Nephron progenitor cell (in vitro differentiated cells): ENCODE measurements at places on chromosomes 7 and 10.

DNA sequence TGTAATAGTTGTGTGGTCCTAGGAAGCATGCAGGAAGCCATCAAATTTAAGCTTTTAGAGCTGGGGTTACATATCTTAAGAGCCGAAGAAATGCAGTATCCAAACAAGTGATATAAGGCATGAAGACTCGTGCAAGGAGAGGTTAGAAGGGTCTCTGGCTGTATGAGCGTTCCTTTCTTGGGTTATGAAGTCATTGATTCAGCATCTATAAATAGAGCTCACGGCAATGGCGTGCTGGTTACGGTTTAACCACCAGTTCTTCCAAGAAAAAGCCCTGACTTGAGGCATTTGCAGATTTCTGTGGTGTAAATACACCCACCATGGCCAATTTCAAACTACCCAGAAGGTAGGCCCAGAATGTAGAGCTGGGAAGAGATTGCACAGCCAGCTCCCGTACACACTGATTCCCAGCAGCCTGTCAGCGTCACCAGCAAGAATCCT lies 72.0 kb upstream of the KAT6B start:
- DNase-seq = no peak

DNA sequence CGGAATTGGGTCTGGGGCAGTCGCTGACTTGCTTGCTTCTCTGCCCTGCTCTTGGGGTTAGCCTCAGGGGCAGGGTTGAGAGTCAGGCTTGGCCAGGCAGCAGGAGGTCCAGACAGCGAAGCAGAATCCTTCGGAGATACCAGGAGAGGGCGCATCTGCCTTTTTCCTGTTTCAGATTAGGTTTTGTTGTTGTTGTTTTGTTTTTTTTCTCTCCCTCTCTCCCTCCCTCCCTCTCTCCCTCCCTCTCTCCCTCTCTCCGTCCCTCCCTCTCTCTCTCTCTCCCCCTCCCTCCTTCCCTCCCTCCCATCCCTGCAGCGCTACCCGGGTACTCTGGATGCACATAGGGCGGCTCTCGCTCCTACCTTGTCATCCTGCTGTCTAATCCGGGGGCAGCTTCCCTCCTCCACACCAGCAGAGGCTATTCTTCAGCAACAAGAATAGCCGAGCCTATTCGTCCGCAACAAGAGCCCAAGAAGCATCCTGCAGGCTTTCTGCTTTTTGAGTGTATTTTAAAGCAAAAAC lies 758 bp upstream of the OPTN start:
- peak; percentile 58 for DNase-seq

DNA sequence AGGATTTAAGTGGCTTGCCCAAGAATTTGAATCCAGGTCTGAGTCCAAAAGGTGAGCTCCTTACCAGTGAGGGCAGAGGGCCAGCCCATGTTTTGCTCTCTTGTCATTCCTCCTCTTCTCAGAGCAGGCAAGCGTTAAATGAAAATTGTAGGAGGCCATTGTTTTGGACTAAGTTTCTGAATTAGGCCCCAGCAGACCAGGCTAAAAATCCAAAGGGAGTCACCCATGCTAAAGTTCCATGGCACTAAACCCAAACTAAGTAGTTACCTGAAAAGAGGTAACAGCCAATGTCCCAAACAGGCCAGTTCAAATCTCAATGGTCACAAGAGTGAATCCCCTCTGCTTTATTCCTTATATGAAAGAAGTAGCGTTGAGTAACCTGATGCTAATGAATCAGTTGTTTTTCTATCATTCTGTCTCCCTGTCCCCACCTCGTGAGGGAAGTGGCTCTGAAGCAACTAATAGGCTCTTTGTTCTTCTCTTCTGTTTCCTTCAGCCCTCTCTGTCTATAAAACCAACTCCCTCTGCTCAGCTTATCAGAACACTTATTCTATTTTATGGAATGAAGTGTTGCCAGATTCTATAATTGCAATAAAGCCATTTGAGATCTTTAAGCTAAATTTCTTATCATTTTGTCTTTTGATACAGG lies 17.5 kb upstream of the CDH23 start:
- no peak for DNase-seq

DNA sequence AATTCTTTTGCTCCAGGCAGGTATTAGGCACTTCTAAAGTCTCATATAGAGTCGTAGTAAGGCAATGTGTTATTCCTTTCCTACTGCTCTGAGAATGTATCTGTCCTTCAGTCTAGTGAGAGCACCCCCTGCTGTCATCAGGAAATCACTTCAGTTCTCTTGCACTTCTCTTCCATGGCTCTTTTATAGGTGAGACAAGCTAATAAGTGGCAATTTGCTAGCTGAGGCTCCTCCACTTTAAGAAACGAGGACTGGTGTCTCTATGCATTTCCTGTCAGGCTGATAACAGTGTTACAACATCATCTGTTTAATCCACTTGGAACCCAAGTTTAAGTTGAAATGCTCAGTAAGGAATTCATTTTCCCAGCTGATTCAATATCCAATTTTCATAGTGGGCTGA lies 350.6 kb downstream of the TFEC start:
- peak; percentile 16 for DNase-seq

DNA sequence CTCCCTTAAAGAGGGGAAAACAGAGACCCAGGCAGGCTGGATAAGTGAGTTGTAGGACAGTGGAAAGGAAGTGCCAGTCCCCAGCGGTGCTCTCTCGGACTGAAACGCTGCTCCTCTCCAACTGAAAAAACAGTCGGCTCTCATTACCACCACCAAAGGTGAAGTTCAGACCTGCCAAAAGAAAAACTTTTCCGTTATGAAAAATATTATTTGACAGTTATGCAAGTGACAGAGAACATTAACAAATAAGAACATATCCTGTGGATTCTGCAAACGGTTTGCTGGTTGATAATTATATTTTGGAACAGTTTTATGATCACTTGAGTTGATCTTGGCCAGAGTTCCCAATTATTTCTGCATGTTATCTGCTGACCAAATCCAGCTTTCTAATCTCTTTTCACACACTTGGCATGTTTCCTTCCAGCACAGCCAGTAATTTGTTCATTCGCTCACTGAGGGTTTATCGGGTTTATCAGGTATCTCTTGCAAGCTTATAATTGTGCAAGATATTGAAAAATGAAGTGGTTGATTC lies 82.6 kb downstream of the PTPRE start:
- DNase-seq = no peak

GRCh38 chr10:79412516-79412915 lies 32.9 kb downstream of the ZCCHC24 start:
- DNase-seq = no peak

- no peak for DNase-seq
Observed at GRCh38 chr10:100038561-100039071, 28.9 kb upstream of the DNMBP start.

- DNase-seq = no peak
Observed at GRCh38 chr7:108203537-108203936, 73.4 kb upstream of the LAMB4 start.

DNA sequence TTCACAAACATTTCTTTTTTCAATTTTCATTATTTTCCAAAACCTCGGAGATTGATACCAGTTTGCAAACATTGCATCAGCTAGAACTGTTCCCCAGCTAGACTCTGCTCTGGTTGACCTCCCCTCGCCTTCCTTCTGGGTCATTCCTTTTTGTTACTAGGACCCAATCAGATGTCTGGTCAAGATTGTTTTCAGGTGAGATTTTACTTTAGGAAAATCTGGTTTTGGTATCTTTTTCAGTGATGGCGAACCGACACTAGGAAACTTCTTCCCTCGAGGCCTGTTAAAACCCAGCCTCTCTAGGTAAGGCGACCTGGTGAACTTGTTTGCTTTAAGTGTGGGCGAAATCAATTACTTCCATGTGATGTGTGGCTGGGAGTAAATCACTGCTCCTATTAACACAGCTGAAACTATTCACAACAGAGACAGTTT lies 8.4 kb downstream of the PROSER2 start:
- no peak for DNase-seq

GRCh38 chr10:80674809-80675208 lies 137.1 kb downstream of the SH2D4B start:
- DNase-seq = no peak

DNA sequence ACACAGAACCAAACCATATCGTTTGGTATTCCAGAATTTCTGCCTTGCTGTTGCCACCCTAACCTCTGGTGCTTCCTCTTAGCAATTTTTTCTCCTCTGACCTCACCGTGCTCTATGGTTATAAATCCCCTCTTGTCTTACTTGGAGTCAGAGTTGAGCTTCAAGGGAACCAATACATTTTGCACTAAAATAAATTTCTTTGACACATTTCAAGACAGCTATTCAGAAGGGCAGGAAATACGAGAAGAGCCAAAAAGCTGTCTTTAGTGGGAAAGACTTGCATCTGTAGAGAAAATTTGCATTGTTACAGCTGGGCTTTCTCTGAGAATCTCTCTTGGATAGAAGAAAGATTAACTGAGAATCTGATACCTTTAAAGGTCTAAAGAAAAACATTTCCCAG lies 14.5 kb upstream of the AKR1C2 start:
- DNase-seq = no peak

DNA sequence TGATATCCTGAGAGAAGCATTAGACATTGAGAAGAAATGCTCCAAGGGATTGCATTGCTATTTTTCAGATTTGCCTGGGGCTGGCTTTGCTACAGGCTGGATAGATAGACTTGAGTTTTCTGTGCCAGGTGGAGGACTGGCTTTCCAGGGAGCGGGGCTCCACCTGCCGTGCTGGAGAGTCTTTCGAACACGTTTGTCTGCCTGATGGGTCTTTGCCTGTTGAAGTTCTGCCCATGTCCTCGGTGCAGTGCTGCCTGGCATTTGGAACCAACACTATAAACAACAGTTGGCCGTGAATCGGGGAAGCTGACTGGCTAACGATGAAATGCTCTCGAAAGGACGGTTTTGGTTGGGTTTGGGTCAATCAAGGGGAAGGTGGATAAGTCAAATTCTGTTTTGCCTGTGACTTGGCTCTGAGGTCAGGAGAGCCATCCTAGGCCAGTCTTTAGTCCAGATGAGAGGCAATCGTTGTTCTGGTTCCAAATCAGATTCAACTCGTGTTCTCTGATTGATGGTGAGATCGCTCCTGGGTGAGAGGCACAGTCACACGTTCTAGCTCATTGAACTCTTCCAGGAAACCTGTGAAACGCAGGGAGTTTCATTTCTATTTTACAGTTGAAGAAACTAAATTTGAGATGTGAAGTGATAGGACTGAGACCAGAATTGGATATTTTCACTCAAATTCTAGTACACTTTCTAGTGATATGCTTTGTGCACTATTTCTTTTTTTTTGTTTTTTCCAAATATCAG lies 599.0 kb downstream of the TYW1 start:
- DNase-seq = no peak

- DNase-seq = no peak
Observed at GRCh38 chr7:81159402-81159801, 240.6 kb upstream of the SEMA3C start.

DNA sequence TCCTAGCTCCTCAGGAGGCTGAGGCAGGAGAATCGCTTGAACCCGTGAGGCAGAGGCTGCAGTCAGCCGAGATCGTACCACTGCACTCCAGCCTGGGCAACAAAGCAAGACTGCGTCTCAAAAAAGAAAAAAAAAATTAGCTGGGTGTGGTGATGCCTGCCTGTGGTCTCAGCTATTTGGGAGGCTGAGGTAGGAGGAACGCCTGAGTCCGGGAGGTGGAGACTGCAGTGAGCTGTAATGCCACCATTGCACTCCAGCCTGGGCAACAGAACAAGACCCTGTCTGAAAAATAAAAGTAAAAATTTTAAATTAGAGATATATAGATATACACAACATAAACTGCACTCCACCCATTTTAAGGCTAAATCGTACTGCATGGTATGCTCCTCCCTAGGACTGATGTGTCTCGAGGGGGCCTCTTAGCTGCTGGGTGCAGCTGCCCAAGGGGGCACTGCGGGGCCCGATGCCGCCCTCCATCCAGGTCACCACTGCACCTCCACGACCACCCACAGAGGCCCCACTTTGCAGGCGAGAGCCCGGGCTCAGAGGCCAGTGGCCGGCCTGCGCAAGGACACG lies 40.9 kb upstream of the FOXK1 start:
- DNase-seq = no peak

- DNase-seq = no peak
Observed at GRCh38 chr7:116696707-116697106, 24.7 kb downstream of the MET start.

GRCh38 chr7:90657481-90657880 lies 61.4 kb downstream of the CDK14 start:
- no peak for DNase-seq

- DNase-seq = no peak
Observed at GRCh38 chr10:76887223-76888010, 750.2 kb downstream of the KCNMA1 start.

DNA sequence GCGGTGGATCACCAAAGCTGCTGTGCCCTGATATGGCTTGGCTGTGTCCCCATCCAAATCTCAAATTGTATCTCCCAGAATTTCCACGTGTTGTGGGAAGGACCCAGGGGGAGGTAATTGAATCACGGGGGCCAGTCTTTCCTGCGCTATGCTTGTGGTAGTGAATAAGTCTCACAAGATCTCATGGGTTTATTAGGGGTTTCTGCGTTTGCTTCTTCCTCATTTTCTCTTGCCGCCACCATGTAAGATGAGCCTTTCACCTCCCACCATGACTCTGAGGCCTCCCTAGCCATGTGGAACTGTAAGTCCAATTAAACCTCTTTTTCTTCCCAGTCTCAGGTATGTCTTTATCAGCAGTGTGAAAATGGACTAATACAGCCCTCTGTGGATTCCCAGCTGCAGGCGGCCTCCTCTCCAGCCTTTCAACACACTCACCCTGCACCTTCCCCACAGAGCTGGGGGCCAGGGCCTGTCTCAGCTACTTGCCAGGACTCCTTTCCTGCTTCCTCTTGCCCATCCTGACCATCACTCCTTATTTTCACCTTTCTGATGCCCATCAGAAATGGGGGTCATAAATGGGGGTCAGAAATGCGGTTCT lies 57.2 kb upstream of the TOMM7 start:
- no peak for DNase-seq

GRCh38 chr7:46317256-46317655 lies 396.2 kb upstream of the IGFBP3 start:
- DNase-seq = no peak

DNA sequence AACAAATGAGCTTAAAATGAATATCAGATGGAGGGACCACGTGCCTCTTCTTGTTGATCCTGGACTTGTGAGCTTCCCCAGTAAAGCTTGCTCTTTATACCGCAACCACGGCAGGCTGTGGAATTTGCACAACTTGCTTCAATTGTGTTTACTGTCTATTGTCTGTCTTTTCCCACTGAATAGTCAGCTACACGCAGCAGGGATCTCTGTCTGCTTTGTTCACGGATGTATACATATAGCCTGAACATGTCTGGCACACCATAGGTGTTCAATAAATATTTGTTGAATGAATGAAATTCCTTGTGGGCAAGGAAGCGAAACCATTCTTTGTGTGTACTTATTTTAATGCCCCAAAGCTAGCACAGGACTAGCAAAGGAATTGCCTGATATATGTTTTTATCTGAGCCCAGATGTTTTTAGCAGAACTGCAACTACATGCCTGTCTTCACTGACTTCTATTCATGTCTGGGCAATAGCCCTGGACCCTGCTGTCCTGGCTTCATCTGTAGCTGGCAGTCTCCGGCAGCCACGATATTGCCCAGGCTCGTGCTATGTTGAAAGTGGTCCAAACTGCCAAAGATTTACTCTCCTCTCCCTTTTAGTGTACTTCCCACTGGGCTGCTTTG lies 29.9 kb upstream of the IFRD1 start:
- no peak for DNase-seq

GRCh38 chr10:57905861-57906260 lies 361.8 kb downstream of the IPMK start:
- DNase-seq = no peak
